ENCODE measurements at places on chromosomes 5 and 9. TPM values are rescaled to one million over a fixed set of nuclear protein-coding genes. Genes with fewer than 3 reads are reported as not detected.

The MARCOL gene
- not detected for total RNA-seq

The IFNB1 gene
- total RNA-seq: not detected

The GDF9 gene
- total RNA-seq: 0.14 TPM

The CKMT2 gene
- total RNA-seq: not detected

The NEUROG1 gene
- not detected for total RNA-seq

The PRELID1 gene
- 283 TPM for total RNA-seq

The LCN1 gene
- not detected for total RNA-seq

The SGCD gene
- total RNA-seq: 4.1 TPM

The DNAJB5 gene
- 8.6 TPM for total RNA-seq

The CDX1 gene
- not detected for total RNA-seq

The PCSK5 gene
- 1.3 TPM for total RNA-seq
